Left kidney (tissue), 8 donors: ENCODE measurements at places on chromosomes 6 and 20.

DNA sequence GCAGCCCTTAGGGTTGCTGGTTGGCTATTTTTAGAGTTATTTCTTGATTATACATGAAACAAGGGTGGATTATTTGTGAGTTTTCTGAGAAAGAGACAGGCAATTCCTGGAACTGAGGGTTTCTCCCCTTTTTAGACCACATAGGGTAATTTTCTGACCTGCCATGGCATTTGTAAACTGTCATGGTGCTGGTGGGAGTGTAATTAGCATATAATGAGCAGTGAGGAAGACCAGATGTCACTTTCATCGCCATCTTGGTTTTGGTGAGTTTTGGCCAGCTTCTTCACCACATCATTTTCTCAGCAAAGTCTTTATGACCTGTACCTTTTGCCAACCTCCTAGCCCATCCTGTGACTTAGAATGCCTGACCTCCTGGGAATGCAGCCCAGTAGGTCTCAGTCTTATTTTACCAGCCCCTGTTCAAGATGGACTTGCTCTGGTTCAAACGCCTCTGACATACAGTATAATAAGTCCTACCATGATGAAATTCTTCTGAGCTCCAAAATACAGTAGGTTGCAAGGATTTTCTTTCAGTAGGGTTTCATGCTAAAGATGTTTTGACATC is 117.1 kb downstream of the ISM1 start:
- no peak for DNase-seq

DNA sequence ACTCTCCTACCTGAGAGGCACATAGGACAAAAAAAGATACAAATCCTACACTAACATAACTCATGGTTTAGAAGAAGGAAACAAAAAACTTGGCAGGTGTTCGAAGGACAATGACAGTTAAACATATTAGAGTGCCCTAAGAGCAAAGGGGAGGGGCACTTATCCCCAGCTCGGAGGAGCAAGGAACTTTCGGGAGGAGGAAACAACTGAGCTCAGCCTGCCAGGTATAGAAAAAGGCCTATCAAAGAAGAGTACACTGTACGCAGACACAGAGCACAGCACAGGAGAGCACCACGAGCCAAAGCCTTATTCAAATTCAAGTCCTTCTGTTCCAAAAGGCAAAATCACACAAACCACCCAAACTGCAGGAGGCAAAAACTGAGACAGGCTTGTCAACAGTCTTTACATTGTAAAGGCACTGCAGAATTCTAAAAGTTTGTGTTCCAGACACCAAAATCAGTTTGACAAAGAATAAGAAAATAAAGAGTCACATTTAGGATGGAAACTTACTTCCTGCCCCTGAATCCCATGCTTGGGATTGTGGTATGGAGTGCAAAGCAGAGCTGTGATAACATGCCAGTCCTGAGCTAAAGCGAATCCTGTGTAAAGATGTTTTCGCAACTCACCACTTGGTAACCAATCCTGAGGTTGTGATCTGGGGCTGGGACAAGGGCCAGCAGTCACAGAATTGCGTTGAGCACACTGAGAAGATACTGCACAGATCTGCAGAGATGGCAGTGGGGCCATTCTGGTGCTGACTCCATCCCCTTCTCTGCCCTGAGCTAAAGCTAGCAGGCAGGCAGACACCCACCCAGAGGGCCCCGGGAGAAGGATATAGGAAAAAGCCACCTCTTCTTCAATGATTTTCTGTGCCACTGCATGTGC is 108.6 kb downstream of the CHD6 start:
- no peak for DNase-seq

DNA sequence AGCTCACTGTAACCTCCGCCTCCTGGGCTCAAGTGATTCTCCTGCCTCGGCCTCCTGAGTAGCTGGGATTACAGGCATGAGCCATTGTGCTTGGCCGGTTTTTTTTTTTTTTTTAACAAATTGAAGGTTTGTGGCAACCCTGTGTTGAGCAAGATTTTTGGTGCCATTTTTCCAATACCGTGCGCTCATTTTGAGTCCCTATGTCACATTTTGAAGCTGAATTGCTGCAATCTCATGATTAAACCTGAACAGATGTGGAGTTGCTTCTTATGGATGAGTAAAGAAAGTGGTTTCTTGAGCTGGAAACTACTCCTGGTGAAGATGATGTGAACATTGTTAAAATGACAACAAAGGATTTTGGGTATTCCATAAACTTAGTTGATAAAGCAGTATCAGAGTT is 16.6 kb downstream of the SASH1 start:
- DNase-seq = no peak

DNA sequence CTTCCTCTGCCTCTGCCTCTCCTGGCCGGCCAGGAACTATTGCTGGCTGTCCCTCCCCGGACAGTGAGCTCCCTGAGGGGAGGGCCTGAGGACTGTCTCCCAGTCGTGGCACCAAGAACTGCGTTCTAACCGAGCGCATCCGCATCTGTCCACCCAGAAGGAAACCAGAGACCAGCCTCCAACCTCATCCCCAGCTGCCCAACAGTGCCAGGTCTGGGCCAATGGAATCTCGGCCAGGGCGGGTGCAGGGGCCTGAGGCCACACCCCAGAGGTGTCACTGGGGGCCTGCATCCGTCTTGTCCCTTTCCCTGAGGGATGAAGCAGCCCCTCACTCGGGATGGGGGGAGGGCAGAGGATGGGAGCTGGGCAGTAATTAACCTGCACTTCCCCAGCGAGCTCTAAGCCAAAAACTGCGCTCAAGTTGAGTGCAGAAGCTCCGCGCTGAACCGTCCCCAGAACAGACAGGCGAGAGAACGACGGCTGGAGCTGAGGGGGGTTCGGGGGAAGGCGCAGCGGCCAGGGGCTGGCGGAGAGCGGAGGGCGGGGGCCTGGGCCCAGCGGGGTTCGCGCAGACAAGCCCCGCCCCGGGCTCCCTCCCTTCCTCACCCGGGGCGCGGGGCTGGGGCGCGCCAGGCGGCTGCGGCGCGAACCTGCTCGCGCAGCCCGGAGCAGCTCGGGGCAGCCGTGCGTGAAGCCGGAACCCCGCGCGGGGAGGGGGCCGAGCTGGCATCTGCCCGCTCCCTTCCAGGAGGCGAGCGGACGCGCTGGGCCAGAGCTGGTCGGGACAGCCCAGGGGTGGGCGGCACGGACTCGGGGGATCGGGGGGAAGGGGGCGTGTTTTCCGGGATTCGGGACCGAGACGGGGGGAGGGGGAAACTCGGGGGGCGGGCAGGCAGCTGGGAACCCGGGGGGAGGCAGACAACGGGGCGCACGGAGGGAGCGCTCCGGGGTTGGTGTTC is 1.4 kb downstream of the TFEB start:
- peak; percentile 76 for DNase-seq

GRCh38 chr6:158172001-158172400 is 3.9 kb downstream of the GTF2H5 start:
- no peak for DNase-seq
